ENCODE measurements at places on chromosomes 7 and 10. TPM values are rescaled to one million over a fixed set of nuclear protein-coding genes. Genes with fewer than 3 reads are reported as not detected.

The PGAM2 gene
- total RNA-seq = 0.52 TPM

The SPDYE11 gene
- total RNA-seq = not detected

GRCh38 chr7:12765431-12766100, 78.1 kb downstream of the ARL4A start:
- DNase-seq = no peak

The DPY19L1 gene
- total RNA-seq = 21.9 TPM

DNA sequence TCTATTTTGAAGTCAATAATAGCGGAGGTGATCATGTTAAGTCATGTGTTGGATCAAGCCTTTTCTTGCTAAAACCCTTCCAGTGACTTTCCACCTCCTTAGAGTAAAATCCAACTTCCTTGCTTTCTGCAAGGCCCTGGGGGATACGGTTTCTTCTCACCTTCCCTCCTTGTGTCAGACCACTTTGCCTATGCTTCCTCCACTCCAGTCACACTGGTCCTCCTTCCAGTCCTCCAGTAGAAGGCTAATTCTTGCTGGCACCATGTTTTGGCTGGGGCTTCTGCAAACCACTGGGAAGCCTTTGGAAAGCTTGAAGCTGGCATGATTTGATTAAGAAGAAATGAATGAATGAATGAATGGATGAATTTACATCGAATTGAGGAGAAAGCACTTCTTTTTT, 169.5 kb downstream of the PLXDC2 start:
- no peak for DNase-seq

DNA sequence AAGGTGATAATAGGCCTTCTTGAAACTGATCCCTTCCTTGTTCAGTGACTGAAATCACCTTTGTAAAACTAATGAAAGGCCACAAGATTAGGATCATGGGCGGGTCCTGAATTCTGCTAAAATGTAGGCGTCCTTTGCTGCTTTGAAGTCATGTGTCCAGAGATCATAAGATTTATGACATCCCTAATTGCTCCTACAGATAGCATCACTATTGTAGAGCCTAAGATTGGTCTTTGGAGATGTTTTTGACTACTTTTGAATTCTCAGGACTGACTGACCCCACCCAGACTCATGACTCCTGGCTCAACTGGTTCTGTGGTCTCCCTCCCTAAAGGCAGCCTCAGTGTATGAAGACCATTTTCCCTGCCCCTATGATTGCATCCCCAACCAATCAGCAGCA, 322.6 kb upstream of the SEMA3D start:
- no peak for DNase-seq

DNA sequence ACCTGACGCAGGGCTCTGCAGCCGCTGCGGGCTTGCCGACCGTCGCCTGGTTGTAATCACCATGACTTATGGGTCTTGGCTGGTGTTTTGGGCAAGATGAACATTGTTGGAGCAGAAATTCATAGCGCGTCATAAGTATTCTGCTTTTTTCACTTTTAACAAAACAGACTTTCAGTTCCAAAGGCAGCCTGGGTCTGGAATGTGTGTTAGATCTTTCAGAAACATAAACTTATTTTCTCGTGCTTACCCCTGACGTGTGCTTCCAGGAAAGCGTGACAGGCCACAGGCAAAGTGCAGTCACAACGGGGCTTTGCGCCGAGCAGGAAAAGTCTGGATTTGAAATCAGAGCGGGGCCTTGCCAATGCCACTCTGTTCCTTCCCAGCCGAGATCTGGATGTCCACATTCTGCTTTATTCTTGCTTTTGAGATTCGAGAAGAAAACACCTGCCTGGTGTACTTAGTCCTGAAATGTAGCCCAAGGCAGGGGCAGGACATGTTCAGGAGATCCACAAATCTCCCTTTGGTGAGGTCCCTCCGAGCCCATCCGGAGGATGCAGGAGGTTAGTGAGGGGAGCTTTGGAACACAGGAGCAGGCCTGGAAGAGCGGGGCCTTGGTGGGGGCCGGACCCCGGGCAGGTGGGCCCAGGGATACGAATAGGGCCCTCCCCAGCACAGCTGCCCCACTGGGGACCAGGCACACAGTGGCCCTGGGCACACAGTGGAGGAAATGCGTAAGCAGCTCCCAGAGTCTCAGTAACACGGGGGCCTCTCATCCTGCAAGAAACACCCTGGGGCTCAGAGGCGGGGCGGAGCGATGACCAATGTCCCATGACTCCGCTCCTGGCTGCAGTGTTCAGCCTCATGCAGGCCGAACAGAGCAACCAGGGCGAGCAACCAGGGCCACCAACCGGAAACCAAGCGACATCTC, 49.5 kb upstream of the EBF3 start:
- no peak for DNase-seq

GRCh38 chr7:121329191-121330052, 622 bp downstream of the WNT16 start:
- DNase-seq = peak; percentile 34

The NOLC1 gene
- total RNA-seq = 34.5 TPM

The KCP gene
- total RNA-seq = 1.1 TPM

DNA sequence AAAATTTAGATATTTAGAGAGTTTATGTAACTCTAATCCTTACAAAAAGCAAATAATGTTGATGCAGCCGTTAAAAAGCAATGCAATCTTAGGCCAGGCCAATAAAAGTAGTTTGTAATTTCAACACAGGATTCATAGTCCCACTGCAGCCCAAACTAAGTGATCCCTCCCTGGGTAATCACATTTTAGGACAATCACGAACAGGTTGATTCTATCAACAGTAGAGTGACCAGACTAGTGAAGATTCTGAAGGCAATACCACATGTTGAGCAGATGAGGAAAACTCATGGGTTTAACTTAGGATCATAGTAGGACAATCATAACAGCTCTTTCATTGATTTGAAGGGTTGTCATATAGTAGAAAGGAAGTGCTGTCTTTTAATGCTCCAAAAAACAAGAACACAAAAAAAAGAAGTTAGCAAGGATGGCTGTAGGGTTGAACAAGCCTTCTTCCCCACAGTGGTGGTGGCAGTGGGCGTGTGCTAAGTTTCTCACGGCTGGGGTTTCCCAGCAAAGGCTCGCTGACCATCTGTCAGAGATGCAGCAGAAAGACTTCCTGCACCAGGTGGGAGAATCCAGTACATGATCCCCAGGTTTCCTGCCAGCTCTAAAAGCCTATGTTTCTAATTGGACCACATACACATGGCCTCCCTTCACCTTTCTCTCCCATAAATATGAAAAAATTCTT, 212.2 kb downstream of the CHRM2 start:
- DNase-seq = no peak

DNA sequence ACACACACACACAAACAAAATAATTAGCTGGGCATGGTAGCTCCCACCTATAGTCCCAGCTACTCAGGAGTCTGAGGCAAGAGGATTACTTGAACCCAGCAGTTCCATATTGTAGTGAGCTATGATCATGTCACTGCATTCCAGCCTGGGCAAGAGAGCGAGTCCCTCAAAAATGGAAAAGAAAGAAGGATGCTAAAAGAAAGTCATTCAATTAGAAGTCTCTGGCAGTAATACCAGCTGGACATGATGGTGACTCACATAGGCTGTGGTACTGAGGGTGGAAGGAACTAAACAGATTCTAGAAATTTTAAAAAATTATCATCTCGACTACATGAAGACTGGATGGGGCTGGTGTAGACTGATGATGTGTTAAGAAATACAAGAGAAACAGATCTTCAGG, 385.3 kb downstream of the ETV1 start:
- DNase-seq = no peak

The ATE1 gene
- total RNA-seq = 32.9 TPM

The HMX3 gene
- total RNA-seq = 0.35 TPM

GRCh38 chr7:1068619-1069018, 19.3 kb upstream of the GPER1 start:
- DNase-seq = no peak

DNA sequence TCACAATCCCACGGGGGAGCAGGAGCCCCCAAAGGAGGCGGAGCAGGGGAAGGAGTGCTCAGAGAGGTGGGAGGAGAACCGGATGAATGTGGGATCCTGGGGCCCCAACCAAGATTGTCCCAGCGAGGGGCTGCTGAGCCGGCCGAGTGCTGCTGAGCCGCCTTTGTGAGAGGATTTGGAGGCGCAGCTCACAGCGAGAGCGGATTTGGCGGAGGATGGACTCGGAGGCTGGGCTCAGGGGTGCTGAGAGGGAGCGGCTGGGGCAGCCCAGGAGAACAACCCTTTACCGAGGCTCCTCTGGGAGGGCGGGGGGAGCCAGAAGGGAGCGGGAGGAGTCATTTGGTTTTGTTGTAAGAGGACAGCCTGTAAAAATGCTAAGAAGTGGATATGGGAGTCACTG, 23.0 kb downstream of the GHRHR start:
- DNase-seq = no peak

The FIS1 gene
- 148 TPM for total RNA-seq

DNA sequence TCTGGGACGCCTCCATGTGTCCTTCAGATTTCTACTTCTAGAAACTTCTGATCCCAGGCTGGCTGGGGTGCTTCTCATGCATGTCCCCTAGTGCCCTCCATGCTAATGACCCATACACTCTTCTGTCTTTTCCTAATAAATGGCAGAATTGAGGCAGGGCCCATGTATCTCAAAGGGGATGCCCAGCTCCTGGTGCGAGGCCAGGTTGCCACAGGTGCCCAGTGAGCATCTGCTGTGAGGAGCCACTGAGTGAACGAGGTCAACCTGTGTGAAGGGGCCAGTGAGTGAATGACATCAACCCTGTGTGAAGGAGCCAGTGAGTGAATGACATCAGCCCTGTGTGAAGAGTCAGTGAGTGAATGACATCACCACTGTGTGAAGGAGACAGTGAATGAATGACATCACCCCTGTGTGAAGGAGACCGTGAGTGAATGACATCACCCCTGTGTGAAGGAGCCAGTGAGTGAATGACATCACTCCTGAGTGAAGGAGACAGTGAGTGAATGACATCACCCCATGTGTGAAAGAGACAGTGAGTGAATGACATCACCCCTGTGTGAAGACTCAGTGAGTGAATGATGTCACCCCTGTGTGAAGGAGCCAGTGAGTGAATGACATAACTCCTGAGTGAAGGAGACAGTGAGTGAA, 478.9 kb downstream of the PTPRN2 start:
- no peak for DNase-seq

The PRSS2 gene
- not detected for total RNA-seq

The ERVW-1 gene
- total RNA-seq = not detected

DNA sequence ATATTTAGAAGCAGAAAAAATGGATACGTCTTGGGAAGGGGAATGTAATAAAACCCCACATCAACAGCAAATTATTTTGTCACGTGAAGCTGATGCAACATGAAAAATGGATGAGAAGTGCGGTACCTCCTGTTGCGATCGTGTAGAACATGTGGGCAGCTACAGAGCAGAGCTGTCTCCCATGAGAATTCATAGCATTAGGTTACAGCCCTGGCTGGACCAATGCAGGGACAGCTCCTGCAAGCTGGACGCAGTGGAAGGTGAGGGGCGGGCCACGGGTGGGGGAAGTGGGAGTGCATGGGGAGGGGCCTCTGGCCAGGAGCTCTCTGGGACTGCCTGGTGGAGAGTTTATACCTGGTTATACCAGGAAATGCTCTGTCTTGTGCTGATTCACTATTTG, 120.3 kb downstream of the GATA3 start:
- DNase-seq = no peak

The PRKG1 gene
- total RNA-seq = 16.6 TPM

DNA sequence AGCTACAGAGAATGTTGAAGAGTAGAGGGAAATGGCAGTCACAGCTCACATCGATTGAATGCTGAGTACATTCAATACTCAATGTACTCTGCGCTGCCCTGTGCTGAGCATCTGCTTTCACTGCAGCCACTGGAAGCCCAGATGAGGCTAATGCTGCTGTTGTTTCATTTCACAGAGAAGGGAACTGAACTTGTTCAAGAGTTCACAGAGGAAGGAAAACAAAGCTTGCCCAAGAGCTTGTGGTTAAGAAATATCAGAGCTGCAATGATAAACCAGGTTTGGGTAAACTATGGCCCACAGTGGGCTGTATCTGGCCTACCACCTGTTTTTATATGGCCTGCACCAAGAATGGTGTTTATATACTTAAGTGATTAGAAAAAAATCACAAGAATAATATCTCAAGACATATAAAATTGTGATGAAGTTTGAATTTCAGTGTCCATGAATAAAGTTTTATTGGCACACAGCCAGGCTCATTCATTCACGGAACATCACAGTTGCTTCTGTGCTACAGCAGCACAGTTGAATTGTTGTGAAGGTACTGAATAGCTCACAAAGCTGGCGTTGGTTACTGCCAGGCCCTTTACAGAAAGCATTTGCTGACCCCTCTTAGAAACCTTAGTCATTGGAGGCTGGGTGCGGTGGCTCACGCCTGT, 64.1 kb downstream of the CFAP58 start:
- no peak for DNase-seq

The PTEN gene
- total RNA-seq = 111 TPM

The OR2A1 gene
- not detected for total RNA-seq

GRCh38 chr10:92291921-92292845, 1.2 kb downstream of the MARCHF5 start:
- DNase-seq = peak; percentile 66

The ENKUR gene
- 0.48 TPM for total RNA-seq

The COMTD1 gene
- total RNA-seq = 117 TPM

The EMX2 gene
- not detected for total RNA-seq

DNA sequence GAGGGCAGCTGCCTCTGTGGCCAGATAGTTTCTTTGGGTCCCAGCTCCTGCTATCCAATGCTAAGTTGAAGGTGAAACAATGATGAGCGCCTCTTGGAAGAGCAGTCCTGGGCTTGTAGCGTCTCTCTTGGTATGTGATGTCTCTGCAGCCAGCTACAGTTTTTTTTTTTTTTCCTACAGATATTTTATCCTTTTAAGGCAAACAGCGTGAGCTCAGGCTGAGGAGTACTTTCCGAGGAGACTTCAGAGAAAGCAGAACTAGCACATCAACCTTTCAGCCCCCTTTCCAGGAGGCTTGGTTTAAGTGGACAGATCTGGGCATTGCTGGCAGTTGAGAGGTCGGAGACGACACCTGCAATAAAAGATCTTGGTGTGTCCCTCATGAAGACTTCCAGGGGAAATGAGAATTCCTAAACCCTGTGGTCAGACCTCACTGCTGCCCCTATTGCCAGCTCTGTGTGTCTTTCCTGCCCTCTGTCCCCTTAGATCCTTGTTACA, 9.1 kb downstream of the PRKG1 start:
- no peak for DNase-seq

Measured in colonic mucosa (tissue), 4 donors.